ENCODE measurements at places on chromosomes 2 and 18. TPM values are rescaled to one million over a fixed set of nuclear protein-coding genes. Genes with fewer than 3 reads are reported as not detected.
A peak's percentile ranks its signal among the peaks of the same experiment; 100 is the strongest.

Gene SERPINB3
- not detected for total RNA-seq

DNA sequence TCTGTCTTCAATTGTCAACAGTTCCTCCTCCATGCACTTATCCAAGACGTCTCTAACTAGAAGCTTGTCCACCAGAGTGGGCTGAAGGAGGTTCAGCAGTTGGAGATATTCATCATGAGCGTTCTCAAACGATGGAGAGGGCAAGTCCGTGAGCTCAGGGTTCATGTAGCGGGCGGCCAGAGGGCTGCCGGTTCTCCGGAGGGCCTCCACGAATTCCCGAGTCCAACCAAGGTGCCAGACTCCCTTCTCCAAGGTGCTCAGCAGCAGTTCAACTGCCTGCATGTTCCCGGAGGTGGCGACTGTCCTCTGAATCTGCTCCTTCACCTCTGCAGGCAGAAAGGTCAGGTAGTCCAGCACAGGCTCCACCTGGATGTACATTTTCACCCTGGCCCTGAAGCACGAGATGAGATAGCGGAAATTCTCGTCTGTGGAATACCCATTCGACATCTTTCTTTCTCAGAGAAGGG is 590 bp downstream of the IFIH1 start:
- H3K36me3 ChIP-seq: no peaks in the 10 kb centered on the region
- peaks cover 11% of the 10 kb centered on the region for H3K4me1 ChIP-seq
- no peak for DNase-seq
- no peaks in the 10 kb centered on the region for H3K27me3 ChIP-seq

DNA sequence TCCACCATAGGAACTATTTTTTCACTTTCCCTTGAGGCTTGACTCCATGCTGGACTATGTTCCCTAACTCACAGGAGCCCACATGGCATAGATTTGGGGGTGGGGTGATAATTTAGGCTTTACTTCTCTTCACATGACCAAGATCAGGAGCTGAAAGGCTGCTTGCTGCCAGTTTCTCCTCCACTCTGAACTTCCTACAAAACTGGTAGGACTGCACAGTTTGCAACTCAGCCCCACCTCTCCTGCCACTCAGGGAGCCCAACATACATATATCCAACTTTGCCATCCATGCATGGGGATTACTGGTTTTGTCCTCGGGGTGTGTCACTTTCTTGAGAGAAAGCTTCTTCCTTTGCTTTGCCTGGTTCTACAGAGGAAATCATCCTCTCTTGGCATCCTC is 14.2 kb downstream of the INO80D start:
- no peaks in the 10 kb centered on the region for H3K36me3 ChIP-seq
- no peak overlapping the region for H3K27ac ChIP-seq
- H3K27me3 ChIP-seq: no peaks in the 10 kb centered on the region

Gene FOXD4L1
- total RNA-seq: 0.64 TPM

Gene GAD1
- total RNA-seq: 11.0 TPM

DNA sequence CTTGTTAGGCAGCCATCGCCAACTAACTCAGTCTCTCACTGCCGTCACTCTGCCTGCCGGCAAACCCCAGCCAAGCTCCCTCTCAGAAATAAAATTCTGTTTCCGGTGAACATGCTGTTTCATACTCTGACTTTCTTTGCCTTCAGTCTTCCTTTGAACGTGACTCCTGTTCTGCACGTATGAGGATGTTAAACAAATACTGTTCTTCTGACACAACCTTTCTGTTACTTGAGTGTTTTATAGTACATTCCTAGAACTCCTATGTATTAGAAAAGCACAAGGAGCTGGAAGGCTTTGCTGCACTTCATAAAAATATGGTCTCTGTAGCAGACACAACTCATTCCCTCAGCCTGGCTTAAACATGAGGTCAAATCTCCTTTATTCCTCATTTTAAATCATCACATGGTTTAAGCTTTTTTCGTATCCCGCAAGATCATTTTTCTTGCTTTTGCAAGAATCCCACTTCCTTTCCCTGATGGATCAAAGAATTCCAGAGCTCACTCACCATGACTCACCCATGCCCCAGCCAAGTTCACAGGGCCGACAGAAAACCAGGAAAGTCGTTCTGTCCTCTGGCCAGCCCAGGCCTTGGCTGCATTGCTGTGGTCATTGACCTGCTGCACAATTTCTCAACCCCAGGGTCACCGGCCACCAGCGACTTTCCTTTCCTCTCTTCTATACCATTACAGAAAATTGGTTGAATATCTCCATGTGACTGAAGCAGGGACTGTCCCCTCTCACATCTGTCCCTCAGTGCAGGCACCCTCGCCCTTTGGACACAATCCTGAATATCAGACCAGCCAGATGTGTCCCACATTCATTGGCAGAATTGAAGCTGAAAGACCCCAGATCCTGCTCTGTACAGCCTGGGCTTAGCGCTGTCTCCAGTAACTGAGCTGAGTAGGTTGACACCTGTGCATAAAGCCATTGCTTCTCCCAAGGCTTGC is 183.1 kb upstream of the ARL4C start:
- H3K27ac ChIP-seq: peak overlapping the region; percentile 78
- no peaks in the 10 kb centered on the region for H3K27me3 ChIP-seq
- peak; percentile 90 for DNase-seq
- H3K4me3 ChIP-seq: peak overlapping the region; percentile 38
- H3K36me3 ChIP-seq: no peaks in the 10 kb centered on the region

Gene OXER1
- not detected for total RNA-seq

DNA sequence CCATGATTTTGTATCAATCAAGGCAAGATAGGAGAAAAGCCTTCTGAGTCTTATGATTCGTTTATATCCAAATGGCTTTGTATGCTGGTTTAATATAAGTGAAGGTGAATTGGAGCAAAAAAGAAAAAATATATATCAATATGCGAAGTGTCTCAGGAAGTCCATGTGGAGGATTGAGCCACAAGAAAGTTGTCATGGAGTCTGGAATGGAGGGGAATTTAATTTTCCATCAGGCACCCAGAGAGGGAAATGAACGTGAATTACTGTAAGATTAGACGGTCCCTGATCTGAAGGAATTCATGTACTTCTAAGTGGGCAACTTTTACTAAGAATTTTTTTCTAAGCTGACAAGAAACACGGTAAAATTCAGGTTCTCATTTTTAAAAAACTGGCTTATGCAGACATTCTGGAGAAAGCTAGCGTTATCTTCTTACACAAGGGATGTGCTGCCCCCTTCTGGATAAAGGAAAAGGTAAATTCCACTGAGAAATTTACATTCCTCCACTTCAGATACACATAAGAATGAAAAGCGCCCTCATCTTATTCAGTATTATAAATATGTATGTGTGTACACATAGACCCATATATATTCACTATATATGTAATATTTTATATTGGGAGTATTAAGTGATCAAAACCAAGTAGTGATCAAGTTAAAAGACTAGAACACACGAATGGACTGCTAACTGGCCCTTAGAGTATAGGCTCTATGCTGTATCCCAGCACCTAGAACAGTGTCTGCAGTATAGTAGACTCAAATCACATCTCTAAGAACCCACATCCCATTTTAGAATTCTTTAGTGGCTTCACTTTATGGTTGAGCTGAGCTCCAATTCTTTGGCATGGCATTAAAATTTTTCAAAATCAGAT is 289.0 kb upstream of the TFPI start:
- no peaks in the 10 kb centered on the region for H3K27me3 ChIP-seq
- H3K27ac ChIP-seq: no peak overlapping the region
- DNase-seq: peak; percentile 53
- H3K4me3 ChIP-seq: no peak overlapping the region
- no peaks in the 10 kb centered on the region for H3K4me1 ChIP-seq

Gene L3MBTL4
- total RNA-seq: not detected
